ENCODE measurements at places on chromosomes 2 and 18.

DNA sequence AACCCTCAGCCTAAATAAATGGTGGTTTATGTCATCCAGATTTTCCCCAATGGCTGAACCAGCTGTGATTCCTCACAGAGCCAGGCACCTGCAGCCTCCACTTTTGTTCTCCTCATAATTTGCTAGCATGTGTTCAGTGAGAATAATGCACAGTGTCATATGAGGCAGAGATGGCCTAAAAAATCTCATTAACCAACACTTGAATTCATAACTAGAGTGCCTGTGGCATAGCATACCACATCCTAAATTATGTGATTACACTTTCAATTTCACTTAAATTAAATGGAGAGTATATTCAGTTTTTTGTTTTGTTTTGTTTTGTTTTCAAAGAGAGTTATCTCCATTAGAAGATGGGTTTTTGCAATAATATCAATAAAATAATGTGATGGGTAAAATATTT is 488.0 kb downstream of the CBLN2 start:
- no peak for DNase-seq

GRCh38 chr18:1383465-1383864 is 478.8 kb downstream of the ADCYAP1 start:
- DNase-seq: no peak

- DNase-seq: no peak
Measured at GRCh38 chr2:40287195-40287594, 164.7 kb downstream of the SLC8A1 start.

- DNase-seq: no peak
Measured at GRCh38 chr18:3120356-3120755, 99.4 kb downstream of the MYOM1 start.

GRCh38 chr2:9844576-9844975 is 1.3 kb downstream of the TAF1B start:
- no peak for DNase-seq
